ENCODE measurements at places on chromosomes 1 and 21.

GRCh38 chr21:25508364-25508763 lies 98.9 kb downstream of the MRPL39 start:
- DNase-seq, result no peak

GRCh38 chr1:157542676-157543075 lies 9.6 kb downstream of the FCRL5 start:
- DNase-seq, result no peak

GRCh38 chr1:236545621-236546169 lies 21.9 kb downstream of the LGALS8 start:
- DNase-seq, result no peak

- DNase-seq, result no peak
Measured at GRCh38 chr1:21925334-21925940, 11.7 kb downstream of the HSPG2 start.

DNA sequence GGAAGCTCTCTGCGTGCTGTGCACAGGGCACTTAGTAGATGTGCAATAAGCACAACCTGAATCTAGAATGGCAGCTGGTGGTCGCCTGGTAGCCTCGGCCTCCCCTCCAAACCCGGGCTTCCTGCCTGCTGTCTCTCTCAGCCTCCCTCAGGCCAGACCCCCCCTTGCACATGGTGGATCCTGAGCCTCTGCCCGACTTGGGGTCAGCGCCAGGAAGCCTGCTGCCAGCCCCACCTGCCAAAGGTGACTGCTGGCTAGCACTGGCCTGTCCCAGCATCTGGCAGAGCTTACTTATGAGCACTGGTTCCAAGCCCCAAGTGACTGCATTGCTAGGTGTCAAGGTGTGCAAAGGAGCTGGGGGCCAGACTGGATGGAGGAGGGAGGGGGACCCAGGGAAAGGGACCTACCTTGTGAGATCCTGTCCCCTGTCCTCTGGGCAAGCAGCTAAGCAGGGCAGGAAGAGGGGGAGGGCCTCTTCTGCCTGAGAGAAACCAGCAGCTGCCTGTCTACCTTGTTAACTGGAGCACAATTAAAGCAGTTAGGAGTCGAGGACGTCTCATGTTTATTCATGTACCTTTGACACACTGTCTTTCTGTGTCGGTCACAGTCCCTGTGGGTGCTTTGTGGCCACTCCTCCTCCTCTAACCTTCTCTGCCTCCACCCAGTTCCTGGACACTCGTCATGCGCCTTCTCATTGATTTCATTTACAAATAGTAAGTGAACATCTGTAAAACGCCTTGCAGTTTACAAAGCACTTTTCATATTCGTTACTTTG lies 100.9 kb downstream of the DDX20 start:
- DNase-seq, result no peak

GRCh38 chr1:116119876-116120275 lies 8.7 kb downstream of the MAB21L3 start:
- DNase-seq, result no peak

DNA sequence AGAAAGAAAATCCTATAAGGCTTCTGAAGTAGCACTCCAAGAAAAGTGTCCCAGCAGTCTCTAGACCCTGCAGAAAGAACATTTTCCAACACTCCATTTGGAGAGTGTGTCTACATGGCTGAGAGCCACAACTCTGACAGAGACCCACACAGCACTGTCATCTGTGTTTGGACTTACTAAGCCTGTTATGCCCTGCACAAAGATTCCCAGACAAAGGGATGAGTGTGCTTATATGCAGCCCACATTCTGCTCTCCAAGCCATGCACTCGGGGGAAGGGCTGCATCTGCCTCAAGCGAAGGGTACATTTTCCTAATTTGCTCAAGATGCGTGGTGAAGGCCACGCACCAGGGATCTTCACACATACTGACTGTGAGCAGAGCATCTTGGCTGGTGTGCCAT lies 24.4 kb upstream of the SLAMF6 start:
- DNase-seq, result no peak

- DNase-seq, result no peak
Measured at GRCh38 chr21:18801468-18801867, 397.9 kb upstream of the TMPRSS15 start.
